ENCODE measurements at places on chromosomes 12 and 14.

DNA sequence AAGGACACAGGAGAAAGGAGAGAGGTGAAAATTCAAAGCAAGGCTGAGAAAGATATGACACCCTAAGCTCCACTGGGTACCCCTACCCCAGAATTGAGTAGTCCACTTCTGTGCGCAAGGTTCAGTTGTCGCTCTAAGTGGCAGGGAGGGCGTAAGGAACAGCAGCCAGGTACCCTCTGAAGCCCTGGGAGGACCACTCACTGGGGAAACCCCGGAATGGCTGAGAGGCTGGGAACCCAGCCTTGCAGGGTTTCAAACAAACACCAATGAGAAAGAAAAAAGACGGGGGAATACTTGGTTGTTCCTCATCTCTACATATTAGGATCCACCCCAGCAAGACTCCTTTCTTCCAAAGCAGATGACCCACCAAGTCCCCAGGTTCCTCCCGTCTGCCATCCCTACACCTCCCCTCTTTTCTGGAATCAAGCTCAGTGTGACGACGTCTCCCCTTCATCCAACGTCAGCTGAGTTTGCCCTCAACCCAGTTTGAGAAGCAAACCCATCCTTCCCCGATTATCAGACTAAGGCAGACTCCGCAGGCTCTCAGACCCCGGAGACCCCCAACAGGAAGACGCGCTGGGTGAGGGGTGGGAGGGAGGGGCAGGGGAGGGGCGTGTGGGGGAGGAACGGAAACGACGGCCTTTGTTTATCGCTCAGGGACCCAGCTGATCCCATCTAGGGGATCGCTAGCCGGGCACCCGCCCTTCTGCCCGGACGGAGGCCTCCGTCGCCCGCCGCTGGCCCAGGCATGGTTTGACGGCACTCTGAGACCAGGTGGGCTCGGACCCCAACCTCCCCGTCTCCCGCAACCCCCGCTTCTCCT is 795 bp downstream of the LMBR1L start:
- DNase-seq = no peak

- no peak for DNase-seq
These were observed 7.1 kb upstream of the CCDC175 start for GRCh38 chr14:59583755-59584154.

DNA sequence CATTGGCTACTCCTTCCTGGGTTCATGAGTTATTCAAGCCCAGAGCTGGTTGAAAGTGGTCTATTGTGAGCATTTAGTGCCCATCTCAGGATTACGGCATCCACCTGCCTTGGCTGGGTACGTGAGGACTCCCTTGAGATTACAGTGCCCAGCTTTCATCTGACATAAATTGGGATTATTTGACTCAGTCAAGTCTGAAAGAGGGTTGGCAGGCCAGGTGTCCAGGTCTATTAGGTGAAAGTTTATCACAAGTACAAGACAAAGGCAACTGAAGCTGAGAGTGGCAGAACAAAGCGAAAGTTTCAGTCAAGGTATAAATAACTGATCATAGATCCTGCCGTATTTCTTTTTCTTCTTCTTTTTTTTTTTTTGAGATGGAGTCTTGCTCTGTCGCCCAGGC is 84.6 kb upstream of the ATF7IP start:
- no peak for DNase-seq

- DNase-seq = no peak
These were observed 90.3 kb upstream of the EEA1 start for GRCh38 chr12:93019212-93019927.

DNA sequence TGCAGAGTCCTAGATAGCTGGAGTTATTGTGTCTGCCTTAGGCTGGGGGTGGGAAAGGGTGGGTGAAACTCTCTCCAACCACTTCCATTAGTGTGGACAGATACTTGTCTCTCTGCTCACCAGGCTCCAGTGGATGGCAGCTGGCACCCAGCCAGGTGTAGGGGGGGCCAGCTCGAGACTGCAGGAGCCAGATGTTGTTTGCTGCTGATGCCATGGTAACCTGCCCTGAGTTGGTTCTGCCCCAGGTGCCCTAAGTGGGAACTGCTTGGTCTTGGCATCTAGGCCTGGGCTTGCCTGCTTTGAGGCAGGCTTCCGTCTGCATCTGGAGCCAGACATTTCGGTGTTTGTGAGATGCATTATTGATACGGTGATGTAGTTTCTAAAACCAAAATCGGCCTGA is 82.2 kb downstream of the ADCK1 start:
- no peak for DNase-seq

- no peak for DNase-seq
These were observed 44.8 kb downstream of the CLMN start for GRCh38 chr14:95274874-95275273.

DNA sequence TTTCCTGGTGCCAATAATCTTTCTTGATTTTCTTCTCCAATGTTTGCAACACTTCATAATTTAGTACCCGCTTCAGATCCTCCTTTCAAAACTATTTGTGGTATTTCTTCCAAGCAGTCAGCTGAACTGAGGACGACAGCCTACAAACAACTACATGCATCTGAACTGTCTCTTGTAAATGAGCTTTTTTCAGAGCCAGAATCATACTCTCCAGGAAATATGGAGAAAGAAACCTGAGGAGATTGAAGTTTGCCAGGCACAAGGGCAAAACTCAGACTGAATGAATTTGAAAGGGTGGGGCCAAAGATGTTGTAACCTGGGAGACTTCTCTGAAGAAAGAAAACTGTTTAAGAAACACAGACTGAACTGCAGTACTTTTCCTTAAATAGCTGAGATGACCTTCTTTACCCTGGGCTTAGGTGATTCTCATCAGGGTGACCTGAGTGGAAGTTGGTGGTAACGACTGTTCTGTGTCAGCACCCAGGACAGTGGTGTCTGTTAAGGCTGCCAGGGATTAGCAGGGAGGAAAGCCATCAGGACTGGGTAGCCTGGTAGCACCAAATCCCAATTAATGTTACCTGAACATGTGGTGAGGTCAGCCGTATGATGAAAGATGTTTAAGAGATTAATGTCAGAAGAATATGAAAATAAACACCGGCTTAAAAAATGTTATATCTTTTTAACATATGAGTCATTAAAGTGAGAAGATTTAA is 95.0 kb downstream of the TGFB3 start:
- DNase-seq = no peak

- no peak for DNase-seq
These were observed 82.6 kb upstream of the IGF1 start for GRCh38 chr12:102562836-102563425.

- DNase-seq = no peak
These were observed 273.4 kb upstream of the SLC16A7 start for GRCh38 chr12:59322473-59322872.

GRCh38 chr14:89534902-89535685 is 118.1 kb upstream of the FOXN3 start:
- no peak for DNase-seq

Data from stimulated activated CD8-positive, alpha-beta memory T cell treated with anti-CD3 and anti-CD28 coated beads, Interleukin-2, amount 100 ng/mL, for 1 hour (primary cell).